ENCODE measurements at places on chromosomes 4 and X. TPM values are rescaled to one million over a fixed set of nuclear protein-coding genes. Genes with fewer than 3 reads are reported as not detected.

DNA sequence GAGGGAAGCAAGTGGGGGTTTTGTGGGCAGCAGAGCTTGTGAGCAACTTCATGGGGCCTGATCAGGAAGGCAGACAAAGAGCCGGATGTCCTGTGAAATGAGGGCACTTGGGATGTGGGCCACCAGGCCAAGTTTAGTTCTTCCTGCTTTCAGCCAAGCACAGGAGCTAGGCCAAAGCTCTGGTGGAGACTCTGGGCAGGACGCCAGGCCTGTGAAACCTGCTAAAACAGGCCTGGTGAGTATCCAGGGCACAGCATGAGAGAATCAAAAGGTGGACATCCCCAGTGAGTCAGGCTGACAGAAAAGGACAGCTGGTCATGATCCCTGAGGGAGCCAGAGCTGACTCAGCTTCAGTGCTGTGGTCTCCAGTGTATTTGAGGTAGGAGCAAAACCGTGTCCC, 95.7 kb downstream of the NPNT start:
- H3K4me3 ChIP-seq = no peak overlapping the region
- no peak for DNase-seq
- H3K4me1 ChIP-seq = no peaks in the 10 kb centered on the region
- H3K36me3 ChIP-seq = no peaks in the 10 kb centered on the region
- H3K27ac ChIP-seq = no peak overlapping the region

Gene PFKFB1
- 0.64 TPM for total RNA-seq

GRCh38 chrX:38402118-38402517, 49.7 kb downstream of the OTC start:
- peaks cover 2% of the 10 kb centered on the region for H3K27me3 ChIP-seq
- H3K27ac ChIP-seq = no peak overlapping the region
- H3K4me1 ChIP-seq = no peaks in the 10 kb centered on the region
- H3K4me3 ChIP-seq = no peak overlapping the region
- H3K36me3 ChIP-seq = no peaks in the 10 kb centered on the region

DNA sequence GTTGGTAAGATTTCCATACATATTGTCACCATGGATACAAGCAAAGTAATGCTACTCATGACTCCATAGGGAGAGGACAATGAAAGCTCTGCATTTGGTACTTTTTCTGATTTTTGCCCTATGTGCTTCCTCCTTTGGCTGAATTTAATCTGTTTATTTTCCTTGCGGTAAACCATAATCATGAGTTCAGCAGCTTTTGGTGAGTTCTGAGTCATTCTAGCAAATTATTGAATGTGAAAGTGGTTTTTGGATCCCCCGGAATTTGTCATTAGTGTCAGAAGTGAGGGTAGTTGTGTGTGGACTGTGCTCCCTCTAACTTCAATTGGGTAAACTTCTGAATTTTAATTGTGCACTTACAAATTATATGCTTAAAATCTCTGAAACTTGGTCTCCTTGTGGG, 170.3 kb downstream of the MOSPD2 start:
- no peak for DNase-seq
- peaks cover 4% of the 10 kb centered on the region for H3K4me1 ChIP-seq
- no peak overlapping the region for H3K4me3 ChIP-seq
- H3K27me3 ChIP-seq = no peaks in the 10 kb centered on the region

GRCh38 chr4:145481164-145481941, at the start of gene SMAD1:
Gene SMAD1, plus strand, starts transcription at chr4:145481853. Its CDS starts 32,761 bp downstream, at chr4:145514614.
- peak within 1 kb of the TSS; percentile 81 for H3K27ac ChIP-seq
- H3K36me3 ChIP-seq = no peaks in the 10 kb centered on the region
- DNase-seq = peak; percentile 51
- H3K27me3 ChIP-seq = peaks cover 4% of the 10 kb centered on the region
- H3K4me1 ChIP-seq = peaks cover 13% of the 10 kb centered on the region

DNA sequence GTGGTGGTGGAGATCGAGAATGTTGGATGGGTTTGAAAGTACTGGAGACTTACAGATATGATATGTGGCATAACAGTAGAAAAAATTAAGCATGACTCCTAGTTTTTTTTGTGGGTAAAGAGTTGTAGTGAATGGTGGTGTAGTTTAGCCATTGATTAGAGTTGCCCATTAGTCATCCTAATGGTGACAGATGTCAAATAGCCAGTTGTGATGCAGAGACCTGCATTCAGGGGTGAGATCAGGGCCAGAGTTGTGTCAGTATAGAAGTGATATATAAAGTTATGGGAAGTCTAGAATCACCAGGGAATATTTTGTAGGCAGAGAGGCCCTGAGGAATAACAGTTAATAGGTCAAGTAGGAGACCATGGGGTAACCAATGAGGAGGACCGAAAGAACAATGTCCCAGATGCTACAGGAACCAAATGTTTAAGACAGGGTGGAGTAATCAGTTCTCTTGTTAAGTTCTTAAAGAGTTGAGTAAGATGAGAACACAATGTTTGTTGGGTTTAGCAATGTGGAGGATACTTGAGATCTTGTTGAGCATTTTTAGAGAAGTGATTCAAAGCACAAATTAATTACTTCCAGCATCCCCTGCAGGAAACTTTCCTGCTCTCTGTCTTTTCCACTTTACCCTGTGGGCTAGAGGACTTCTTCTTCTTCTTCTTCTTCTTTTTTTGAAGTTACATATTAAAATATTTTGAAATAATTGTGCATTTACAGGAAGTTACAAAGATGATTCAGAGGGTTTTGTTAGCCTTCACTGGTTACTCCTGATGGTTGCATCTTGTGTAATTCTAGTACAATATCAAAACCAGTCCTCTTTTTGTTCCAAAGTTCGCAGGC, 13.3 kb downstream of the SGMS2 start:
- H3K4me1 ChIP-seq = no peaks in the 10 kb centered on the region
- DNase-seq = no peak
- no peaks in the 10 kb centered on the region for H3K36me3 ChIP-seq
- H3K4me3 ChIP-seq = no peak overlapping the region
- peaks cover 9% of the 10 kb centered on the region for H3K27me3 ChIP-seq
- H3K27ac ChIP-seq = no peak overlapping the region

DNA sequence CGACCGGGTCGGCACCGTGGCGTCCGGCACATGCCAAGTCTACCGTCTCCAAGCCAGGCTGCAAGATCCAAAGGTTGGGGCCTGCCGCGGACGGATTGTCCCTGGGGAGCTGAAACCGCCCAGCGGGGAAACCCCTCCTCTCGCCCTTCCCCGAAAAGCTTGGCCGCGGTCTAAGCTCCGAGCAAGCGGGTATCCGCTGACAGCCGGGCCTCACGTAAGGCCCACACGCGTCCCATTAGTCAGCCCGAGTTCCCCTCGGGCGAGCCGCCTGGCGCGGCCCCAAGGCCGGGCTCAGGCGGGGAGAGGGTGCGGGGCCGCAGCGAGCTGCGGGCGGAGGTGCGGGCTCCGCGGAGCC, 6.8 kb upstream of the BCOR start:
- peak overlapping the region; percentile 51 for H3K4me3 ChIP-seq
- no peak for DNase-seq
- no peak overlapping the region for H3K27ac ChIP-seq
- H3K4me1 ChIP-seq = peaks cover 15% of the 10 kb centered on the region
- H3K27me3 ChIP-seq = peaks cover 5% of the 10 kb centered on the region

- no peaks in the 10 kb centered on the region for H3K4me1 ChIP-seq
- no peaks in the 10 kb centered on the region for H3K27me3 ChIP-seq
- DNase-seq = no peak
- H3K27ac ChIP-seq = no peak overlapping the region
- no peak overlapping the region for H3K4me3 ChIP-seq
Measured at GRCh38 chrX:144683247-144683646, 564.1 kb upstream of the SPANXN1 start.

Gene MAP7D2
- 0.12 TPM for total RNA-seq

Gene EXOSC9
- total RNA-seq = 58.1 TPM

GRCh38 chr4:175371091-175371490, 441.0 kb downstream of the GPM6A start:
- no peaks in the 10 kb centered on the region for H3K36me3 ChIP-seq
- no peak overlapping the region for H3K27ac ChIP-seq
- no peak for DNase-seq
- no peaks in the 10 kb centered on the region for H3K4me1 ChIP-seq
- H3K4me3 ChIP-seq = no peak overlapping the region
- H3K27me3 ChIP-seq = no peaks in the 10 kb centered on the region

- H3K27ac ChIP-seq = no peak overlapping the region
- peaks cover 24% of the 10 kb centered on the region for H3K4me1 ChIP-seq
- H3K27me3 ChIP-seq = peaks cover 39% of the 10 kb centered on the region
- peak; percentile 80 for DNase-seq
Measured at GRCh38 chrX:72126539-72127140, 5.1 kb downstream of the RTL5 start.

DNA sequence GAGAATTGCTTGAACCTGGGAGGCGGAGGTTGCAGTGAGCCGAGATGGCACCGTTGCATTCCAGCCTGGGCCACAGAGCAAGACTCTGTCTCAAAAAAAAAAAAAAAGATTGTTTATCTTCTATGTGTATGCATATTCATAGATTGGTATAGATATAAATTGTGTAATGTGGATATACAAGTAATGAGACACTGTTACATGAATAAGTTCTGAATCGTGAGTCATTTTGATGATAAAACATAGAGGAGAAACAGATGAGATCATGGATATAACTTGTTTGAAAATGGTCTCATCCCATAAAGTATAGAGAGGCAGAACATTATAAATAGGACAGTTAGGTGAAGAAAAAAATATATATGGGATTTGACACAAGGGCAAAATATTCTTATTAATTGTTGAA, 628.0 kb downstream of the IL1RAPL1 start:
- H3K27ac ChIP-seq = no peak overlapping the region
- H3K36me3 ChIP-seq = no peaks in the 10 kb centered on the region
- no peak for DNase-seq

GRCh38 chr4:6782147-6782845, at the start of gene KIAA0232:
Gene KIAA0232, plus strand, starts transcription at chr4:6782727. Its CDS starts 41,727 bp downstream, at chr4:6824454.
- no peaks in the 10 kb centered on the region for H3K36me3 ChIP-seq
- H3K27ac ChIP-seq = peak within 1 kb of the TSS; percentile 82
- H3K4me3 ChIP-seq = peak within 1 kb of the TSS; percentile 81

GRCh38 chr4:5416637-5417036, 291.7 kb downstream of the EVC2 start:
- H3K36me3 ChIP-seq = no peaks in the 10 kb centered on the region
- H3K27ac ChIP-seq = no peak overlapping the region
- no peaks in the 10 kb centered on the region for H3K4me1 ChIP-seq

Gene GAGE2A
- total RNA-seq = not detected

DNA sequence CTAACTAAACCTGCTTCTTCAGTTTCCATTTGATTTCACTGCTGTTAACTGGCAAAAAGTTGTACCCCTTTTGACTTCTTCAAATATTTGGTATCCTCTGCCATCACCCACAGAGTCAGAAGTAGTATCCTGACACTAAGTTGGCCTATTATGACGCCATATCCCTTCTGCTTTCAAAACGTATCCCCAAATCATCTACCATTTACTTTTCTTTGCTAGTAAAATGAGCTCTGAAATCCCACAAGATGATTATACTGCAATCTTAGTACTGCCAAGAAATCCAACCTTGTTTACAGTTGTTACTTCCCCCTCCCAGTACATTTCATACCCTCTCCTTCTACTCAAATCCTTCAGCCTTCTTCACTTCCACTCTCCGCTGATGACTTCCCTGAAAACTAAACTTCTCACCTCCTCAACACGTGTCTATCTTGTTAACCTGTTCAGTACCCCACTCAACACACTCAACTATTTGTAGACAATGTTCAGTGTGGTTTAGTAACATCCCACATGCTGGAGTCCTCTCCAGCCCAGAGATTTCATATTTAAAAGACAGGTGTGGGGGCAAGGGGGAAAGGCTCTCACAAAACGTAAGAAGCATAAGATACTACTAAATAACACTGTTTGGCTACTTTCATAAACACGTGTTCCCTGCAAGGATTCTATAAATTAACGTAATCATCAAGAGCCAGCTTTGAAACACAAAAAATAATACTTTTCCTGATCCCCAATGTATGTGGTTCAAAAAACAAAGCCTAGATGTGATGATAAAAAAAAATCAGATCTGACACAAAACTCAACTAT, 1.3 kb downstream of the NAF1 start:
- peak overlapping the region; percentile 87 for H3K4me3 ChIP-seq
- peaks cover 38% of the 10 kb centered on the region for H3K4me1 ChIP-seq
- DNase-seq = no peak
- H3K27me3 ChIP-seq = no peaks in the 10 kb centered on the region
- peaks cover 29% of the 10 kb centered on the region for H3K36me3 ChIP-seq

Gene PJA1
- total RNA-seq = 12.6 TPM

Gene RNF150
- total RNA-seq = 0.02 TPM

Gene TCEAL2
- not detected for total RNA-seq

DNA sequence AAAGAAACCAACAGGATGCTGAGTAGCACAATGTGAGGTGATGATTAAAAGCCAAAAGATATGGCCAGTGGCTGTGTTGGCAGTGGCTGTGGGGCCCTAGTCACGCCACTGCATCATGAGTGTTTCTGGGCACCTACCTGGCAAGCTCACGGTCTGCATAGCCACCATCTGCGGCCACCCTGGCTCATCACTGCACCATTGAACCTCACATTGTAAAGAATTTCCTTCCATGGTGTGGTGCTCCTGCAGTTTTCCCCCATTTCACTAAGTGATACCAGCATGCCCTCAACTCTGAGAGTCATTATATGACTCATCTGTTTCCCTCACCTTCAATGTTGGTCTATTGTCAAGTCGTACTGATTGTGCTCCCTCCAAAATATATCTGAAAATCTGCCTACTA, 45.5 kb upstream of the CLNK start:
- no peaks in the 10 kb centered on the region for H3K27me3 ChIP-seq
- H3K4me3 ChIP-seq = no peak overlapping the region
- no peak overlapping the region for H3K27ac ChIP-seq
- H3K4me1 ChIP-seq = peaks cover 34% of the 10 kb centered on the region
- H3K36me3 ChIP-seq = no peaks in the 10 kb centered on the region
- DNase-seq = no peak

- DNase-seq = no peak
- no peak overlapping the region for H3K4me3 ChIP-seq
- H3K27ac ChIP-seq = no peak overlapping the region
- H3K4me1 ChIP-seq = no peaks in the 10 kb centered on the region
- no peaks in the 10 kb centered on the region for H3K27me3 ChIP-seq
Measured at GRCh38 chrX:68343551-68343950, 89.7 kb downstream of the OPHN1 start.

DNA sequence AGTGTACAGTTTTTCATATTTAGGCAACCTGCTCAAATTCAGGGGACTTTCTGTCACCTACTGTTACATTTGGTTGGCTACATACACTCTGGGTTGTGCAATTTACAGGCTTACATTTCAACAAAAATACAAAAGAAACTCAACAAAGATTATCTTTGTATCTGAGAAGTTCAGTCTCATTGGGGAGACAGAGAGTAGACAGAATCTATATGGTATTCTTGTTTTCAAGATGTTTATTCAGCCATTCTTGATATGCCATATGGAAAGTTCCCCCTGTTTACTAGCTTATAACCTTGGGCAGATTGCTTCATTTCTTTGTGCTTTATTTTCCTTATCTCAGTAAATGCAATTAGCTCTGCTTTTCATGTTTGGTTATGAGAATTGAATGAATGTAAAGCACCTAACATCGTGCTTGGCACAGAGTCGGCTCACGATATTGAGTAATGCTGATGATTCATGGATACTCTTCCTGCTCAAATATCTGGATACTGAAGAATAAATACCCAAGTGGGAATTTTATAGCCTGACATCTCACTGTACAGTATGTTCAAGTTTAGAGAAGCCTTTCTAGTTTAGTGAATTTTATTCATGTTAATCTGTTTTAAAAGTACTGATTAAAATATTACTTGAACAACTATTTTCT, 96.5 kb upstream of the PACRGL start:
- no peaks in the 10 kb centered on the region for H3K4me1 ChIP-seq
- H3K36me3 ChIP-seq = no peaks in the 10 kb centered on the region
- DNase-seq = no peak
- no peak overlapping the region for H3K27ac ChIP-seq

GRCh38 chr4:7328913-7329638, 105.7 kb downstream of the PSAPL1 start:
- H3K4me1 ChIP-seq = no peaks in the 10 kb centered on the region
- DNase-seq = no peak
- no peaks in the 10 kb centered on the region for H3K36me3 ChIP-seq
- no peak overlapping the region for H3K27ac ChIP-seq
- no peaks in the 10 kb centered on the region for H3K27me3 ChIP-seq
- H3K4me3 ChIP-seq = no peak overlapping the region

Gene MAGEB1
- not detected for total RNA-seq
